Spleen (tissue), 13 donors: ENCODE measurements at places on chromosomes 5 and 9. TPM values are rescaled to one million over a fixed set of nuclear protein-coding genes. Genes with fewer than 3 reads are reported as not detected.

Gene GPRIN1
- 0.46 TPM for polyA plus RNA-seq

Gene SPINK4
- polyA plus RNA-seq, result not detected

Gene TAF11L10
- not detected for polyA plus RNA-seq

Gene OTULIN
- polyA plus RNA-seq, result 4.7 TPM

Gene ORM2
- polyA plus RNA-seq, result not detected

Gene FRRS1L
- under 0.01 TPM for polyA plus RNA-seq

Gene ANKRD18A
- not detected for polyA plus RNA-seq

Gene ANKRD31
- polyA plus RNA-seq, result 0.03 TPM

Gene NHP2
- polyA plus RNA-seq, result 113 TPM

Gene ABITRAM
- polyA plus RNA-seq, result 7.5 TPM

Gene HRH2
- polyA plus RNA-seq, result 1.9 TPM

Gene FOXD4L4
- 0.10 TPM for polyA plus RNA-seq

Gene PCDHGA7
- 0.29 TPM for polyA plus RNA-seq

Gene CSF2
- polyA plus RNA-seq, result not detected

Gene ISL1
- polyA plus RNA-seq, result 0.04 TPM

Gene ANKRD20A1
- 0.37 TPM for polyA plus RNA-seq

Gene SLC12A2
- 2.1 TPM for polyA plus RNA-seq

Gene SLCO6A1
- polyA plus RNA-seq, result not detected

Gene ZFYVE16
- polyA plus RNA-seq, result 8.5 TPM

Gene ENG
- polyA plus RNA-seq, result 29.2 TPM

Gene CER1
- not detected for polyA plus RNA-seq

Gene SHB
- 1.7 TPM for polyA plus RNA-seq

Gene CHMP5
- 59.0 TPM for polyA plus RNA-seq

Gene AGXT2
- not detected for polyA plus RNA-seq

Gene SLF1
- 5.4 TPM for polyA plus RNA-seq

Gene HDHD3
- polyA plus RNA-seq, result 26.0 TPM

Gene HAND1
- not detected for polyA plus RNA-seq

Gene GRK6
- 45.7 TPM for polyA plus RNA-seq

Gene PCA3
- not detected for polyA plus RNA-seq

Gene ZNF608
- 9.9 TPM for polyA plus RNA-seq

Gene BHMT2
- polyA plus RNA-seq, result 0.17 TPM

Gene ROPN1L
- 2.0 TPM for polyA plus RNA-seq

Gene PNPLA7
- polyA plus RNA-seq, result 19.9 TPM

Gene CATSPER3
- 0.39 TPM for polyA plus RNA-seq

Gene TLR4
- polyA plus RNA-seq, result 7.8 TPM

Gene ADAMTSL2
- 4.5 TPM for polyA plus RNA-seq

Gene GDA
- 0.03 TPM for polyA plus RNA-seq

Gene PCDHA9
- polyA plus RNA-seq, result not detected

Gene ARHGEF39
- polyA plus RNA-seq, result 0.89 TPM

Gene DNAJA1
- polyA plus RNA-seq, result 38.7 TPM

Gene GOLM1
- 4.8 TPM for polyA plus RNA-seq

Gene C9orf152
- polyA plus RNA-seq, result not detected

Gene SLC22A4
- polyA plus RNA-seq, result 0.47 TPM

Gene GPR150
- polyA plus RNA-seq, result 1.1 TPM

Gene PCDHB3
- 0.26 TPM for polyA plus RNA-seq

Gene MARVELD2
- polyA plus RNA-seq, result 0.12 TPM

Gene PCDHB8
- not detected for polyA plus RNA-seq

Gene SCGB3A1
- 9.3 TPM for polyA plus RNA-seq
